ENCODE measurements at places on chromosomes 4 and X.
A peak's percentile ranks its signal among the peaks of the same experiment; 100 is the strongest.

DNA sequence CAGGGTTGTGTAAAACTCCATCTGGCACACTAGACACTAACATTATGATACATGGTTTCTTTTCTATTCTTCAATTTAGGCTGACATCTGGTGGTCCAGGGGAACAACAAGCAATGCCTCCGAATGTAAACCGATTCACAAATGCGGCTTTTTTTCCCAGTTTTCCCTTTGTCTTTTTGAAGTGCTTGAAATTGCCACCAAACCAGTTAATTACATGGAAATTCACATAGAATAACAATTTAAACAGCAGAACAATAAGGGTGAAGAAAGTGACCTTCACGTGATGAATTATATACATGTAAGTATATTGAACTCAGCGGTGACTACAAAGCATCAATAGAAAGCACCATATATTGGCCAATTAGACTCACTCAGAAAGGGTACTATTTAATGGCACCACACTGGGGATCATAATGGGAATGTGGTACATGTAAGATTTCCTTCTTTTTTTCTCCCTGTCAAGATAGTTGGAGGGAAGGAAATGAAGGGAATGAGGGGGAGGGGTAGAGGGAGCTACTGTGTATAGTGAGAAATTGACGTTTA is 103.9 kb downstream of the MMRN1 start:
- DNase-seq, result no peak

DNA sequence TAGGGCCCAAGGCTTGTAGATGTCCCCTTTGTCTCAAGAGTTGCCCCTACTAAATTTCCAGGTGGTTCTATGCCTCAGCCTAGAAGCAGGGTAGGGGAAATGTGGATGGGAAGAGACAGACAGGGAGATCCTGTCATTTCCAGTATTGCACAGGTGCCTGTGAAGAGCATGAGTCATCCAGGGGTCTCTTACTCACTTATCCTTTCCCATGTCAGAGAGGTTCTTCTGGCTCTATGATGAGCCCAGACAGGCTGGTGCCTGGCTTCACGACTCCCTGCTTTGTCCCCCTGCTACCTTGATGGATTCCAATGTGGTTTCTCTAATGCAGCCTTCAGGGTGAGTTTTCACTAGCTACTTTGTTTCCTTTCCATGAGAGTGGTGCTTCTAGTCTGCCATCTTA is 35.2 kb upstream of the DDX60 start:
- DNase-seq, result no peak

DNA sequence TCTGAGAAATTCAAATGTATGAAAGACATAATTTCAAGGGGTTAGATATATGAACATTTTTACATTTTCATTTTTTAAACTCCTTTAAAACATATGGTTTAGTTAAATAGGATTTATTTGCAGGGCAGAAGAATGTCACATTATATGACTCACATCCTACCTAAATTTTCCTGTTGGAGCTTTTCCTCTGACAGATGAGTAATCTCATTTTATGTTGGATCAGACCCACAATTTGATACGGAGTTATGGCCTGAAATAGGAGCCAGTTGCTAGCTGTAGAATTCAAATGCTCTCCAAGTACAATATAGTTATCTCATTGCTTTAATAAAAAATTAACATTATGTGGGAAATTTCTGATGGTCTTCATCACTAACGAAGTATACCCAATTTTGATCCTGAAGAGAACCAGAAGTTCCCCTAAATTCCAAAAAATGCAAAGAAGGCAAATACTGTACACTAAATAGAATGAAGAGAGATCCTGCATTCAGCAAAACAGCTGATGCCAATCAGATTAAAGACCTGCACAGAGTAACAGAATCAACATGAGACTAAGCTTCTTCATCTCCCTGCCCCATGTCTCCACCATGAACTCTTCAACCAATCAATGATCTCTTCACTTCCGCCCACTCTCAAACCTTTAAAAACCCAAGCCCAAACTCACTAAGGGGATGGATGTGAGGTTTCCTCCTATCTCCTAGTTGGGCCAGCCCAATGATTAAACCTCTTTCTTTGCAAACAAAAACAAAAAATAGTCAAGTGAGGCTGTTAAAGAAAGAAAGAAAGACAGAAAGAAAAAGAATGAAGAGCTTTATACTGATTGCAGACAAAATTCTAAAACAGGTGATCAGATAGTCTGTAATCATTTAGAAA is 10.9 kb upstream of the EXOSC9 start:
- DNase-seq, result peak; percentile 77

- DNase-seq, result peak; percentile 78
Observed at GRCh38 chrX:19670854-19671620, 155.7 kb upstream of the MAP3K15 start.
